ENCODE measurements at places on chromosomes 13 and 19.
A peak's percentile ranks its signal among the peaks of the same experiment; 100 is the strongest.

DNA sequence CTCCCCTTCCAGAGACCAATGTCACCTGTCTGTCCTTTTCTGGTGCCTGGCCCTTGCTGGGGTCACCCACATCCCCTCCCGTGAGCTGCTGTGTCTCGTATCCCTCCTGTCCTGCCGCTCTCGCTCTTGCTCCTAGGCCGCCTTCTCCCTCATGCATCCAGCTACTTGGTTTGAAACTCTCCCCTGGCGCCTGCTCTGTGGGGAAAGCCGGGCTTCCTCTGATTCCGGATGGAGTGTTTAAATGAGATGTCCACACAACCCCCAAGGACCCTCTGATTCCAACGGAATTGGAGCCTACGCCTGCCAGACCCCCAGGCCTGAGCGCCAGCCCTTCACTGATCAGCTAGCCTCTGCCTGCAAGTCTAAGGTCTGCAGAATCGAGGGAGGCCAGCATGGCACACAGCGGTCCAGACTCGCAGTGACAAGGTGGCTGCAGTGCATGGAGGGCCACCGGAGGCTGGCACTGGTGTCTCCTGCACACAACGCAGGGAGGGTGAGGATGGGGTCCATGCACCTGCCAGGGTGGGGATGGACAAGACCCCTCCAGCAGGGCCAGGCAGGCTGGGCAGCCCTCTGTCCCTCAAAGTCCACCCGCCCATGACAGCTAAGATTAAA lies 47.2 kb downstream of the RFX2 start:
- no peak for DNase-seq

- DNase-seq, result no peak
Observed at GRCh38 chr19:40718774-40719391, 2.0 kb downstream of the ITPKC start.

GRCh38 chr19:17775991-17776803 lies 18.7 kb upstream of the B3GNT3 start:
- DNase-seq, result no peak

- no peak for DNase-seq
Observed at GRCh38 chr19:32837531-32837930, 32.0 kb downstream of the SLC7A9 start.

GRCh38 chr19:2112516-2113320 lies 16.0 kb downstream of the IZUMO4 start:
- DNase-seq, result no peak

- peak; percentile 52 for DNase-seq
Observed at GRCh38 chr19:49150106-49150943, 4.9 kb downstream of the HRC start.

DNA sequence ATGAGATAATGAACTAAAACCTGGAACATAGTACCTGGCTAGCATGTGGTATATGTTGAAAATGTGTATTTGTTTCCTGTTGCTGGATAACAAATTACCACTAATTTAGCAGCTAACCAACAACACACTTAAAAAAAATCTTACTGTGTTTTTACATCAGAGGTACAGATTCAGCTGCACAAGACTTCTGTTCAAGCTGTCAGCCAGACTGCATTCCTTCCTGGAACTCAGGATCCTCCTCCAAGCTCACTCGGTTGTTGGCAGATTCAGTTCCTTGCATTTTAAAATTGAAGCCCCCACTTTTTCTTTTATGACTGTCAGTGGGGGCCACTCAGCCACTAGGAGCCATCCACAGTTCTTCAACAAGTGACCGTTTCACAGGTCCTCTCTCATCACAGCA lies 246.9 kb upstream of the DACH1 start:
- no peak for DNase-seq

GRCh38 chr13:74273581-74273980 lies 139.4 kb upstream of the KLF12 start:
- no peak for DNase-seq

- DNase-seq, result peak; percentile 40
Observed at GRCh38 chr13:37225414-37226070, 120.1 kb upstream of the CSNK1A1L start.

- peak; percentile 89 for DNase-seq
Observed at GRCh38 chr13:94329277-94329676, 150.2 kb downstream of the DCT start.

- DNase-seq, result no peak
Observed at GRCh38 chr19:6660930-6661329, 9.0 kb downstream of the TNFSF14 start.

- DNase-seq, result no peak
Observed at GRCh38 chr13:73198991-73199411, 140.2 kb downstream of the KLF5 start.

DNA sequence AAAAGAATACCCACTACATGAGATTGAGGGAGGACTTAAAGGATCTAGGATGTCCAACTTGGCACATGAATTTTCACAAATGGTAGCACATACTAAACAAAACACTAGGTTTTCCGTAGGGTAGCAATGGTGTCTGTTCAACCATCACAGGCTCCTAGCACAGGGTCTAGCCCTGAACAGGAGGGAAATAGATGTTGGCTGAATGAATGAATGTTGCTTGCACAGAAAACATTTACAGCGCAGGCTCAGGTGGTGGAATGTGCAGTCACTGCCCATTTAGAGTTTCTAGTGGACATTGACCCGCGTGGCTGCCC lies 1.9 kb upstream of the MYCBP2 start:
- no peak for DNase-seq

DNA sequence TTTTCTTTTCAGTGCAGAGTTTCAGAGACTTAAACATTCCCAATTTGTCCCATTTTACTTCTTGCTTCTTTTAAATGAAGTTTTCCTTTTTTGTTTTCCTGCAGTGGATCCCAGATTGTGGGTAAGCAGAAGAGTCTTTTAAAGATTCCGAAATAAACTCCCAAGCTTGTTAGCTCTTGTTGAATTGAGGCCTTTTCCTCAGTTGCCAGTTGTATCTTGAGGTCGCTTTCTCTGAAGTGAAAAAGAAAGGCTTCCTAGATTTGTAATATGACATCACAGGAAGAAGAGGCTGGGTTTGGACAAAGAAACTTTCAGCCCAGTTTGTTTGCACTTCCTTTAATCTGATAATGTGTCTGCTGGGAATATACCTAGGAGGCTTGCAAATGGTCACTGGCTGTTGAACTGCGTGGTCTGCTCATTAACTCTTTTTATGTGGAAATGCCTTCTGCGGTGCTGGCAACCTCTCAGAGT lies at the start of gene LPAR6:
Gene LPAR6, minus strand, starts transcription at position 233 of the 471 bp plus-strand sequence. CDS start 690 bp downstream, outside the sequence.
- peak; percentile 51 for DNase-seq

DNA sequence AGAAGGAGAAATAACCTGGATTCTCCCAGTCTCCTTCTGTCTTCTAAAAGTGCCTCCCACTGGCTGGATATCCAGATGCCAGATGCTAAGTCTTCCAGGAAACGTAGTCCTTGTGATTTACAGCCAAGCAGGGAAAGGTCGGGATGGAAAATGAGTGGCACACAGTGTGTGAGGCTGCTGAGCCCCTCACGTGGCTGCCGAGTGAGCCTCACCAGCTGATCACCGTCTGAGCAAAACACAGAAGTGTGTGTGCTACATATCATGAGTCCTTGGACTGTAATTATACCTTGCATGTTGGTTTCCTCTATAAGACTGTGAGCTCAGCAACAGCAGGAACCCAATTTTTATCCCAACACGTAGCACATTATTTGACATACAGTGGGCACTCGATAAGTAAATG lies 15.1 kb downstream of the LHFPL6 start:
- DNase-seq, result no peak

GRCh38 chr13:22220151-22221135 lies 549.6 kb downstream of the FGF9 start:
- no peak for DNase-seq

DNA sequence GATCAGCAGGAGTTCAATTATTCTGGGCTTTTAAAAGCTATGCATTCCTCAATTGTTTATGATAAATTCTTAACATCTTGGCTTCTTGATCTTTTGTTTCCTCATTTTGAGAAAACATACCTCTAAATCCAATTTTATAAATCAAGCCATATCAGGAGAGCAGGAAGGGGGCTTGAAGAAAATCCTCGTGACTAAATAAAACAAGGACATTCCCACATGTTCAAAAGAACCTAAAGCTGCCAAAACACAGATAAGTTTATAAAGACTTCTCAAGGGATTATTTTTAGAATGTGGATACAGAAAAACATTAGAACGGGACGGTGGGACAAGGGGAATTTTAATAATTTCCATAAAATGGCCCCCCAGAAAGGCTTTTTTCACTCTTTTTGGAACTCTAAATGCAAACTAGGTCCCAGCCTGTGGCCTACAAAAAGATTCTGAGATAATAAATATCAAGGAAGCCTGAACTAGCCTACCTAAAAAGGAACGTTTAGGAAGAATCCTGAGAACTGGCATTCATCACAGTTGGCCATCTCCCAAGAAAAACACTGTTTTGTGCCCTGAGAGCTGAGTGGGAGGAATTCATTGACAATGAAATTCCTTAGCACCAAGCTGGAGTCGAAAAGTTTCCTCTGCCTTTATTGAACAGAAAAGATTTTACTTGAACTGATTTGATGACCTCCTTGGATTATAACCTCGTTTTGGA lies 30.1 kb downstream of the ZAR1L start:
- DNase-seq, result peak; percentile 81

DNA sequence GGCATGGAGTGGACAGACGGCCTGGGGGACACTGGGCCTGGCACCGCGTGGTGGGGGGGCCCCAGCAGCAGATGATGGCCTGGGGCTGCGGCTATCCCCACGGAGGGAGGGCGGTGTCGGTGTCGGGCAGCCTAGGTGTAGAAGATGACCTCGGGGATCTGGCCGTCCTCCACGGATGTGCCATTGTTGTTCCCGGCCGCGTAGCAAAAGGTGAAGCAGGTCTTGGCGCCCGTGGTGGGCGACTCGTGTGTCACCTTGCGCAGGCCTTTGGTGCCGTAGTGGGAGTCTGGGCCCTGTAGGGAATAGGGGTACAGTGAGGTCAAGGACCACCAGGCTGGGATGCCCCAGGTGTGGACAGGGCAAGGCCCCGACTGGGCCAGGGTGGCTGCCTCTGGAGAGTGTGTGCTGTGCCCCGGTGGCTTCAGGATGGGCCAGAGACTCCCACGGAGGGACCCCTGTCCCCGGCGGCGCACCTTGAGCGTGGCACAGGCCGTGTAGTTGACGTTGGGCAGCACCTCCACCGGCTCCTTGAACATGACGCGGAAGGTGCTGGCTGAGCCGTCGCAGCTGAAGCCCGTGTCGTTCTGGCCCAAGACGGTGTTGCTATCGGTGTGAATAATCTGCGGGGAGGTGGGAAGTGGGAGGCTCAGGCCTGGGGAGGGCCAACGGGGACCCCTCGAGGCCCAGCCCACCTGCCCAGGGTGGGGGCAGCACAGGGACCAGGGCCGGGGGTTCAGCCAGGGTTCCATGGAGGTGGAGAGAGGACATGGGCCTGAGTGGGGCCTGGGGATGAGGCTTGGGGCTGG lies 29.0 kb downstream of the BTBD2 start:
- no peak for DNase-seq

GRCh38 chr19:33498391-33499000 lies 23.1 kb downstream of the PEPD start:
- no peak for DNase-seq

DNA sequence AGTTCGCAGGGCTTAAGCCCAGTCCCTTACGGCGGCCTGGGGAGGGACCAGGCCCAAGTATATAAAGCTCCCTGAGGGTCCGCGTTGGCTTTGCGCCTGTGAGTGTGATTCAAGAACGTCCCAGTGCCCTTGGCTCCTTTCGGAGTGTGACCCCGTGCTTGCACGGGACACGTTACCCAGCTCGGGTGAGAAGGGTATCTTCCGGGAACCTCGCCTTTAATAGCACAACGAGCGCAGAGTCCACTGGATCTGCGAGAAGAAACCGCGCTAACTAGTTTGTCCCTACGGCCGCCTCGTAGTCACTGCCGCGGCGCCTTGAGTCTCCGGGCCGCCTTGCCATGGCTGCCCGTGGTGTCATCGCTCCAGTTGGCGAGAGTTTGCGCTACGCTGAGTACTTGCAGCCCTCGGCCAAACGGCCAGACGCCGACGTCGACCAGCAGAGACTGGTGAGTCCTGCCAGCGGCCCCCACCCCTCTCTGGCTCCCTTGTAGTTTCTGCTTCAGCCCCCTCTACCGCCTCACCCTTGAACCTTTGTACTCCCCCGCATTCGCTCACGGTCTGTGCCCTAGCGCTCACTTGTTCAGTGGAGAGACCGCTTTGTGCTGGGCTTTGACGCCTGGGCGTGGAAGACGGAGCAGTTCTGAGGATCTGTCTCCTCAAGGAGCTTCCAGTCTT lies at the start of gene DNAJC15:
Gene DNAJC15, plus strand, starts transcription at position 298 of the 675 bp plus-strand sequence. Its CDS starts 41 bp downstream, at position 339.
- DNase-seq, result peak; percentile 63

- DNase-seq, result no peak
Observed at GRCh38 chr19:55333870-55334269, 5.8 kb upstream of the KMT5C start.

GRCh38 chr19:14580623-14581237 lies 2.2 kb upstream of the CLEC17A start:
- DNase-seq, result no peak

DNA sequence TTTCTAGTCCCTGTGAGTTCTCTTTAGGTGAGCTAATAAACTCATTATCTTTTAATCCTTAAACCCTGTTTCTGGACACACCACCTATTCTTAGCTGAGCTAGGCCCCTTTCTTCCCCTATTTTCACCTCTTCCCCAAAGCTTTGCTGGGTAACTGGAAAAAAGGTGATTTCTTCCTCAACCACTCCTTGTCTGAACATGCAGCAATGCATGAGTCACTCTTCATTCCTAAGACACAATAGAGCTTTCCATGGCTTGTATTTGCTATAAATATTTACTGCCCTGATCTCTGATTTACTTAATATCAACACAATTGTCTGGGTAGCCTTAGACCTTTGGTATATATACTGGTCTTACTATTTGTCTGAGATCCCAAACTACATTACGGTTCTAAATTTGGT lies 370.9 kb downstream of the KLF5 start:
- DNase-seq, result no peak

DNA sequence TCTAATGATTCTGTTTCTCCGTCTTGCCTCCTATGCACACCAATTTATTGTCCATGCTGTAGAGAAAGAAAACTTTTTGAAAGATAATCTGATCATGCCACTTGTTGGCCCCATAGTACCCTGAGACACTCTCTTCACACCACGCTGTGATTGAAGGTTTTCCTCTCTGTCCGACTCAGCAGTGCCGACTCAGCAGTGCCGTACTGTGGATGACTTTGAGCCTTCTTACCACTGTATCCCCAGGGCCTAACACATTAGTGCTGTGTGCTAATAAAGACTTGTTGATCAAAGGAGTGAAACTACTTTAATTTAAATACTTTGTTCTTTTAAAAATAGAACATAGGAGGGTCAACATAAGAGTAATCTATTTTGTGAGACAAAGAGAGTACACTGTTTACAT lies 429.6 kb downstream of the KLF12 start:
- DNase-seq, result no peak

GRCh38 chr13:66886264-66886663 lies 343.9 kb downstream of the PCDH9 start:
- no peak for DNase-seq

- no peak for DNase-seq
Observed at GRCh38 chr13:82766732-82767321, 1115.4 kb downstream of the SLITRK1 start.

GRCh38 chr19:3304871-3305423 lies 61.4 kb upstream of the NFIC start:
- DNase-seq, result no peak

GRCh38 chr19:2944403-2944774 lies 382 bp downstream of the ZNF77 start:
- no peak for DNase-seq

GRCh38 chr13:101690871-101691270 lies 238.4 kb downstream of the ITGBL1 start:
- DNase-seq, result no peak

- no peak for DNase-seq
Observed at GRCh38 chr19:46659151-46660007, 1.6 kb downstream of the DACT3 start.

- DNase-seq, result no peak
Observed at GRCh38 chr13:73293913-73294523, 235.2 kb downstream of the KLF5 start.

- no peak for DNase-seq
Observed at GRCh38 chr19:55536366-55536765, 567 bp downstream of the SBK2 start.
